ENCODE measurements at places on chromosomes 7 and 10.

DNA sequence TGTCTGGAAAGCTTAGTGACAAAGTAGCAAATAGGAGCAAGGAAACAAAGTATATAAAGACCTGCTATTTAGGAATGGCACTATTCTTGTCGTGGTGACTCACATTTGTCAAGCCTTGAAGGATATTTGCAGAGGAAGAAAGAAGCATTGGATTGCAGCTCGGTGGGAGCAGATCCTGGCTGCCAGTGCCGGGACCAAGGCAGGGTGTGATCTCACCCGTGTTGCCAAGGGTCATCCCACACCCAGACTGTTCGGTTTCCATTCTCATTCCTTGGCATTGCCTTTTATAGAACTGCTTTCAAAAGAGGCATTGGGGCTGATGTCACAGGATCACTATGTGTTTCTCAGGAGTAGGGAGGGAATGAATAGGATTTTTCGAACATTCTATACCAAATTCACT, 176.2 kb downstream of the GALNT17 start:
- no peak for DNase-seq

DNA sequence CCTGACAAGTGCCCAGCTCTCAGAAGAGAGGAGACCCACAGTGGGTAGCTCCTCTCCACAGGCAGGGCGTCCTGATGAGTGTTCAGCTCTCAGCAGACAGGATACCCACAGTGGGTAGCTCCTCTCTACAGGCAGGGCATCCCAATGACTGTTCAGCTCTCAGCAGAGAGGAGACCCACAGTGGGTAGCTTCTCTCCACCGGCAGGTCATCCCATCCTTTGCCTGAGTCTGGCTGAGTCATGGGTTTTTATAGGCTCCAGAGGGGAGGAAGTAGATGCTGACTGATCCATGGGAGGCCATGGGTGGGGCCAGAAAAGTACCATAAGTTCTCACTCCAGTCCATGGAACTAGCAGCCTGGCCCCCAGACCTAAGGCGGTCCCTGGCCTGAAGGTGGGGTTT, 18.5 kb downstream of the CFAP70 start:
- no peak for DNase-seq

- DNase-seq: no peak
Measured at GRCh38 chr10:84798312-84798711, 469.9 kb downstream of the CCSER2 start.

GRCh38 chr7:100642534-100642907, 1.2 kb upstream of the TFR2 start:
- DNase-seq: no peak

DNA sequence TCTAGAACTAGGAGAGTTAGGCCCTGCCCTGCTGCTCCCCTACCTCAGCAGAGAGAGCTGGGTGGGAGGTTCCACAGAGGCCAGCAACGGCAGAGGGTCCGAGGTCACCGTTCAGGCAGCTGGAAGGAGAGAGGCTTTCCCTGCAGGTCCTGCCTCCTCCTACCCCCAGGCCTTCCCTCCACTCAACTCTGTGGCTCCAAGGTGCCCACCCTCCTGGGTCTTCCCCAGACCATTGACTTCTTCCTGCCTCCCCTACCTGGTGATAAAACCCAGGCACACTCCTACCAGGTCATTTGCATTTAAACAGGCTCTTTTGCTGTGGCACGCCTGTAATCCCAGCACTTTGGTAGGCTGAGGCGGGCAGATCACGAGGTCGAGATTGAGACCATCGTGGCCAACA, 515.3 kb upstream of the FOXK1 start:
- no peak for DNase-seq

DNA sequence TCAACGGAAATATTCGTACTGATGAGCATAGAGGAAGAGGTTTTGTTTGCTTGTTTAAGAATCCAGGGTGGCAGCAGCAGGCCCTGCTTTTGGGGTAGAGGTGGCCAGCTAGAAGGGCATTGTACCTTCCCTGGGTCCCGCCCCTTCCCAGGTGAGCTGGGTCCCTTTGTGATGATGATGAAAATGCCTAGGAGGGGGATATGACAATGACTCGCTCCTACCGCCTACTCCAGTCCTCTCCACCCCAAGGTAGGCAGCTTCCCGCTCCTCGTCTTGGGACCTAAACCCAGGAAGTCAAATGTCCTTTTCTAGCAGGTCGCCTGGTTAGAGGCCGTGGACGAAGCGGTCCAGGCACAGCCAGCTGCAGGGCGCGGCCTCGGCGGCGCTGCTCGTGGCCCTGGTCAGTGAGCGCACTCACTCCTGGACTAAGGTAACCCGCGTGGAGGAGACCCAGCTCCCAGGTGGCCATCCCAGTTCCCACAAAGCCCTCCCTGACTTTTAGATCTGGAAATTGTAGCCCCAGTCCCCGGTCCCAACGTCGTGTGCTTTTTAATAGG, 141.4 kb downstream of the LSMEM1 start:
- DNase-seq: no peak

Data from T follicular helper cell (primary cell).